ENCODE measurements at places on chromosomes 2 and 18. TPM values are rescaled to one million over a fixed set of nuclear protein-coding genes. Genes with fewer than 3 reads are reported as not detected.

DNA sequence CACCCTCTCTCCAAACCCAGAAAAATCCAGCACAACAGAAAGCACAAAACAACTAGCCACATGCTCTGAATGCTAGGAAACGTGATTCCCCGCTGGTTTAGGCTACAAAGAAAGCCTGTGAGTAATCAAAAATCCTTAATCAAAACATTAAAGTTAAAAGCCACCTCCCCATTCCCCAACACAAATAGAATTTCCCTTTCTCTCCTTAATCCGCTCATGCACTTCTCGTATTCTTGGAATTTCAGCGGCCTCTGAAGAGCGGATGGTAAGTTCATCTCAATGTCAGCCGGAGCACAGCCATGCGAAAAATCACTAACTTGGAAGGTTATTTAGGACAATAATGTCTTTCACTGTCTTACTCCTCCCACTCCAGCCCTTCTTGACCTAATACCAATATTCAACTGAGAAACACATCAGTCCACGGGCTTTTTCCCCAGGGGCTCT, 126.7 kb downstream of the OSBPL1A start:
- no peak for DNase-seq

FKBP1B gene
- total RNA-seq: 59.7 TPM

GRCh38 chr2:111200333-111200881, 79.7 kb downstream of the BCL2L11 start:
- DNase-seq: no peak

COL6A3 gene
- total RNA-seq: 0.66 TPM

RAB17 gene
- 31.9 TPM for total RNA-seq

DNA sequence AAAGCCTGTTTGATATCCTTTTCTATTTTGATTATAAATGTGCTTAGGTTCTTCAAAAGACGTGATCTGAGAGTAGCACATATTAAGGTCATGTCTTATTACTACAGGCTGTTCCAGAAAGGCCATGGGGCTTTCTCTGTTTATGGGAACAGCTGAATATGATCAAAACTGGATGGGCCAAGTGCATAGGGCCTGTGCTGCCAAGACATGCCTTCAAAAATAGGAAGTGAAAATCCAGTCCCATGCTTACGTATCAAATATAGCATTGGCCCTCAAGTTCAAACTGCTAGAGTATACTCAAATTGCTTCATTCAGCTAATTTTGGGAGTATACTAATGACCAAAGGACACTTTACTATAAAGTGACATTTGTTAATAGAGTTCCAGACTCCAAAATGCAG, 24.1 kb downstream of the SLC25A52 start:
- no peak for DNase-seq

- no peak for DNase-seq
Observed at GRCh38 chr2:133839677-133840076, 271.4 kb upstream of the NCKAP5 start.

DNA sequence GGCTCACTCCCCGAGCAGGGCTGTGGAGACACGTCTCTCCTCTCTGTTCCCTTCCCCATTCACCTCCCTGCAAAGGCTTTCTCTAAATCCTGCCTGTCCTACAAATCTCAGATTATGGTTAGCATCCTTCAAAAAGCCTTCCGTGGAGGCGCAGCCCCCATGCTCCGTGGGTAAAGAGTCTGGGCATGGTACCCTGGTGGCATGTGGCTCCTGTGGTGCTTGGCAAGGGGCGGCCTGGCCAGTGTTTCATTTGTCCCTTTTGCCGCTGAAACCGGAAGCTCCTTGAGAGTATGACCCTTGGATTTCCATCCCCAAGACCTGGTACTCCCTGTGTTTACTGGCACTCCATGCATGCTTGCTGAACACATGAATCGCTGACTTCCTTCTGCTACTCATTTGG, 839.3 kb upstream of the SALL3 start:
- no peak for DNase-seq

IL18RAP gene
- total RNA-seq: not detected

DNA sequence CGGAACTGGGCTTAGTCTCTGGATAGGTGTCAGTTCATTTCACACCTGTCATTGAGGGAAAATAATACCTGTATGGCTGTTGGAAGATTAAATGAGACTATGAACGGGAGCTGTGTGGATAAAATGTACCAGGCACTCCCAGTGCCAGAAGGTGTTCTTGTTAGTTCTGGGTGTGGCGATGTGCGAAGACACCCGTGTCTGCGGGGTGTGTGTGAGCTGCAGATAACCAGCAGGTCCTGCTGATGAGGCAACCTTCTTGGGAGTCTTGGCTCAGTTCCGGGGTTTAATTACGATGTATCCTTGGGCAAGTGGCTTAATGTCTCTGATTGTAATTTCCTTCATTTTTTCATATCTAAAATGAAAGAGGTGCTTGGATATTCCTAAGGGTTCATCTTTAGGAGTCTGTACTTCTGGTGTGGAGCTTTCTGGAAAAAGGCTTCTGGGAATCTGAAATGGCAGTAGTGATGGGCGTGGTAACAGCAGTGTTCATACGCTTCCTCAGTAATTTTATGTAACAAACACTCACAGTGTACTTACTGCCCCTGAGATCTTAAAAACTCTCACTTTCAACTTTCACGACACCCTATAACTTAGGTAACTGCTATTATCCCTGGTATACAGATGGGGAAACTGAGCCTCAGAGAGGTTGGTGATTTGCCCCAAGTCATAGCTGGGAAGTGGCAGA, 35.0 kb downstream of the NEDD4L start:
- DNase-seq: no peak

CHAC2 gene
- 10.7 TPM for total RNA-seq

DNA sequence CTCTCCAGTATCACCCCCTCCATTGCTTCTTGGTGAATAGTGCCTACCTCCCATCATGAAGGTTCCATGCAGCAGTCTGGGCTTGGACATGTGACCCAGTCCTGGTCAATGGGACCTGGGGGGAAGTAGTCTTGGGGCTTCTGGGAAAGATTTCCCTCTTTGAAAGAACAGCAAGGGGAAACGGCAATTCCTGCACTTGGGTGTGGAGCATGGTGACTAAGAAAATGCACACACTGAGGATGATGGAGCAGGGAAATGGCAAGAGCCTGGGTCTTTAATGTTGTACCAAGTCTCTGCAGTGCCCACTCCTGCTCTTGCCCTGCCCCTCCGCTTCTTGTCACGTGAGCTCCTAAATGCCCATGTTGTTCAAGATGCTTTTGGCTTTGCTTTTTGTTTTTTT, 131.4 kb upstream of the SIX2 start:
- no peak for DNase-seq

DNA sequence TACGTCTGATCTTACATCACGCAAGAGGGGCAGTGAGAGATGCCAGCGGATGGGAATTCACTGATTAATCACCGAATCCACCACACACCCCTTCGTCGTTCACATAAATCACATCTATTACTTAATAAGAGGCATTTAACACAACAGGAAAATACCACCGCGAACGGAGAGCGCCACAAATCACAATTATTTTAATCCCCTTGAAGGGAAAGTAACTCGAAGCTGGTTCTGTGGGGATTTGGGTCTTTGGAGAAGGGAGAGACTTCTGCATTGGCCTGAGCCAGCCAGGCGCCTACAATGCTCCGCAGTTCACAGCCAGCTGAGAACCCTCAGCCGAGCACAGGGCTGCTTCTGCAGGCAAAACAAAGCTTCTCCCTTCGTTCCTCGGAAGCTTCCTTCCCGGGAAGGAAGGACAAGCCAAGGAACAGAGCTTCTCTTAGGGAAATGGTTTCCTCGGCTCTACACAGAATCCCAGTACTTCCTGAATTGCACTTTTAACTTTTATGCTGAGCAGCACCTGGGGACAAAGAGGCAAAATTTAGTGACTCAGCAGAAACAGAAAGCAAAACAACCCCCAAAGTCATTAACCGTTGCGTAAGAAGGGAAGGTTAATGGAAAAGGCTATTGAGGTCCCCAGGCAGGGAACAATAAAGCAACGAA, at the start of gene LRP1B:
Gene LRP1B, minus strand, starts transcription at position 7 of the 660 bp plus-strand sequence. CDS start 287 bp downstream, outside the sequence.
- peak; percentile 53 for DNase-seq

DNA sequence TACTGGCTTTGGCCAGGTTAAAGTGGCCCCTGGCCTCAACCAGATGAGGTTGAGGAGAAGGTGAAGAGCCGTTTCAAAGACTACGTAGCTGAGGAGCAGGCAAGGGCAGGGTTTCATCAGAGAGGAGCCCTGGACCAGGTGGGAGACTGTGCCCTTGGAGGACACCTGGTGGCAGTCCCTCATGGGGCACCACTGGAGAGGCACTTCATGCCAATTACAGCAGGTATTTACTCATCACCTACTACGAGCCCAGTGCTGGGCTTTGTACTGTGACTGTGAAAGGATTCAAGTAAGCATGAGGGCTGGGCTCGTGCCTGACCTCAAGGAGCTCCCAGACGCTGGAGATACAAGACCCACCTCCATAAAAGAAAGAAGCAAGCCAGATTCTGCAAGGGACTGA, 37.6 kb downstream of the SMAD7 start:
- peak; percentile 38 for DNase-seq

- no peak for DNase-seq
Observed at GRCh38 chr2:71727562-71727961, 274.2 kb downstream of the DYSF start.

DNA sequence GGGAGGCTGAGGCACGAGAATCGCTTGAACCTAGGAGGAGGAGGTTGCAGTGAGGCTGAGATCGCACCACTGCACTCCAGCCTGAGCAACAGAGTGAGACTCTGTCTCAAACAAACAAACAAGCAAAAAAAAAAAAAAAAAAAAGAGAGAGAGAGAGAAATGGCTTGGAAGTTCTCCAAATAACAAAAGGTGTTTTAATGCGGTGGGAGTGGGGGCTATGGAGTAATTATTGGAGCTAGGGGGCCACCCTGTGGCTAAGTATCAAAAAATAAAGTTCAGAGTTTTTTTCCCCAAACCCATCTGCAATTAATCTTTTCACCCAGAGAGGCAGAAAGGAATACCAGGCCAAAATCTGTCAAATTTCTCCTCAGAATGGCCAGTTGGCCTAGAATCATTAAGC, 23.0 kb upstream of the CEP68 start:
- no peak for DNase-seq

- DNase-seq: no peak
Observed at GRCh38 chr2:72984172-72984671, 66.9 kb downstream of the EMX1 start.

Measured in H9 (cell line).